A549 (cell line): ENCODE measurements at places on chromosomes 7 and 10.

GRCh38 chr7:2526659-2527504 lies 7.3 kb downstream of the LFNG start:
- no peak for DNase-seq

DNA sequence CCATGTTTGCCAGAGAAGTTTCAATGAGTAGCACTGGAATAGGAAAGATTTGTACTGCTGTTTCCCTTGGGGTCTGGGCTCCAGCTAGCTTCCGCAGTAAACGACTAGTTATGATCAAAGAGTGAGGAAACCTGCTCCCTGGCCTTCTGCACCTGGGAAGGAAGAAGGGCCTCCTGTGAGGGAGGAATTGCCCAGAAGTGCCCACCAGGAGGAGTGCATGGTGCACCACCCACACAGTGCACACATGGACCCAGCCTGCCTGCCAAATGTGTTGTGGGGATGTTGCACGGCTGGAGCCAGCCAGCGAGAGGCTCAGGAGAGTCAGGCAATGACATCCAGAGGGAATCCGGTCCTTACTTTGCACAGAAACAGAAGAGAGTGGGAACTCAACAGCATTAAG lies 27.0 kb upstream of the FAM107B start:
- DNase-seq: peak; percentile 23

DNA sequence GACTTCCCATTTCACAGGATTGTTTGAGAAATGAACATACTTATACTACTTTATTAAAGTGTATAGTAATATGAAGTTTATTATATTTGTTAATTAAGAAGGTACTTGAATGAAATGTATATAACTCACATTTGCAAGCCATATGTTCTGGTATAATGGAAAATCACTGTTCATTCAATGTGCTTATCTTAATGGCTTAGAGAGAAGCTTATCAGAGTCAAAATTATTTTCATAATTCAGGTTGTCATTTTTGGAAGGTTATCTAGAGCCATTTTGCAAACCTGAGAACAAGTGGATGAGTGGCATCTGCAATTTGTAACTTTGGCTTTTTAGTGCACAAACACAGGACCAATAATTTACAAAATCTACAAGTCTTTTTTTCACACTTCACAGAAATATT lies 621.0 kb downstream of the ARL4A start:
- DNase-seq: no peak

DNA sequence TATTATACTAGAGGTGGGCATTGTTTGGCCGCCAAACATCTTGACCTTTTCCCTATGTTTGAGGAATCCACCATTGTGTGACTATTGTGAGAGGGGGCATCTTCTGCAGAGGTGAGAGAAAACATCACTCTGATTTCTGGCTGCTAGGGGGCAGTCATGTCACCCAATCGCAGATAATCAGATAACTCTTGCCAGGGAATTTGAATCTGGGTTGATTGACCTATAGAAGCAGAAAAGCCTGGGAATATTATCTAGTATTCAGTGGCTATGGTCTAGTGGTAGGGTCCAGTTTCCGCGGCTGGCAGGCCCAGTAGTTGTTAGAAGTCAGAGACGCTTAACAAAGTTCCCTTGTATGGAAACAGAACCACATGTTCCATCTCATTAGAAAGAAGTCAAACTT lies 808.5 kb downstream of the PHTF2 start:
- peak; percentile 5 for DNase-seq

- no peak for DNase-seq
These were observed 1.2 kb downstream of the CCDC6 start for GRCh38 chr10:59905066-59905730.

GRCh38 chr10:99143011-99143410 lies 92.6 kb downstream of the HPSE2 start:
- DNase-seq: no peak

DNA sequence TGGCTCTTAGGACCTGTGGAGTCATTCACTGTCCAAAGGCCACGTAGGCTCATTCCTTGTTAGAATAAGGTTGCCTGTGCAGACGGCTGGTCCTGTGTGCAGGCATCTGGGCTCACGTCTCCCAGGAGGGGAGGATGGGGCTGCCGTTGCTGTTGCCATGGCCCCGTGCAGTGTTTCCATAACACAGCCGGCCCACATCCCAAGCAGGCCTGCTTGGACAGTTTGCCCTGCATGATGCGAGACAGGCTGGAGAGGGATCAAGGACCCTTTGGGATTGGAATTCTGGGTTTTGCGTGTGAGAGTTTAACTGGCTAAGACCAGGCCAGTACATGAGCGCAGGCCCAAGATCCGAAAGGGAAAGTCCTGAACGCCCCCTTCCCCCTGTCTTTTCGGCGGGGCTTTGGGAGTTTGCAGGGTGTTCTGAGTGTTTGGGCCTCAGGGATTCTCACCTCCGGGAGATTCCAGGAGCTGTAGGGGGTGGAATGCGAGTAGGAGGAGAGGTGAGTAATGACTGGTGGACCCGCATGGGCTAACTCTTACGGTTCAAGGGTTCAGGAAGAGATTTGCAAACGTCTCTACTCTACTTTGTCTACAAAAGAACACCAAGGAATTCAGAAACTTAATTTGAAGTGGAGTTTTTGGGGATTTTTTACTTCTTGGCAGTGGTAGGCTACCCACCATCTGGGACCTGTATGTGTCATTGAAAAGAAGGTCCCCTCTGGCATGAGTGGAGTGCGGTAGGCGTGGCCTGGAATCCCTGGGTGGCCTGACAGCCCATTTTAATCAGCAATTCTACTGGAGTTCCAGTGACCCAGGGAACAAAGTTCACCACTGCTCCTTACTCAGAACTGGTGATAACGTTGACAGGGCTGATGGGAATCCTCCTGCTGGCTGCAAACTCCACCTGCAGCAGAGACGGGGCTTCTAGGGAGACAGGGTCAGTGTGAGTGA lies 125.4 kb downstream of the ITIH5 start:
- DNase-seq: no peak

- DNase-seq: no peak
These were observed 825 bp downstream of the TMEM176A start for GRCh38 chr7:150801242-150801945.

- no peak for DNase-seq
These were observed 227.4 kb downstream of the RAB11FIP2 start for GRCh38 chr10:117819304-117819703.

DNA sequence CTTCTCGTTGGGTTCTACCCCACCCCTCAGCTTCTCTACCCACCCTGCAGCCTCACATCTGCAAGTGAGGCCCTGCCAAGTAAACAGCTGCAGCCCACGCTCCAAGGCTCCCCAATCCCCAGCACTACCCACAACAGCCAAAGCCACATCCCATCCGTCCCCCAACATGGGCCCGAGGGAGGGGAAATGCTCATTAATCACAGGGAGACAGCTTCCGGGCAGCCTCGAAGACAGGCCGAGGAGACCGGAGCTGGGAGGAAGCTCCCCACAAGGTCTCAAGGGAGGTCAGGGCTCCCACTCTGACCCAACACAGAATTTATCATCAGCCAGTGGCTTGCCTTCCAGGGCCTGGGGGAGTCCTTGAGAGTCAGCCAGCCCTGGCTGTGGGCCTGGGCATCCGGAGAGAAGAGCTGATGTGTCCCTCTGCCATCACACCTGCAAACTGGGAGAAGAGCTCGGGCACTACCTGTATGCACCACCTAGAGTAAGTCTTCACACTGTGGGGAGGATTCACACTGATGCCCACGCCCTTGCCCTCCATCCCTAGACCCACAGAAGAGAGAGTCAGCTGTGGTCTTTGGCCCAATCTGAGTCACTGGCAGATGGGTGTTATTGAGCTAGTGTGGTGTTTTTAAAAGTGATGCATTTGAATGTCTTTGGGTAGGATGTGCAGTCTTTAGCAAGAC lies 115.5 kb upstream of the ZMIZ1 start:
- no peak for DNase-seq

DNA sequence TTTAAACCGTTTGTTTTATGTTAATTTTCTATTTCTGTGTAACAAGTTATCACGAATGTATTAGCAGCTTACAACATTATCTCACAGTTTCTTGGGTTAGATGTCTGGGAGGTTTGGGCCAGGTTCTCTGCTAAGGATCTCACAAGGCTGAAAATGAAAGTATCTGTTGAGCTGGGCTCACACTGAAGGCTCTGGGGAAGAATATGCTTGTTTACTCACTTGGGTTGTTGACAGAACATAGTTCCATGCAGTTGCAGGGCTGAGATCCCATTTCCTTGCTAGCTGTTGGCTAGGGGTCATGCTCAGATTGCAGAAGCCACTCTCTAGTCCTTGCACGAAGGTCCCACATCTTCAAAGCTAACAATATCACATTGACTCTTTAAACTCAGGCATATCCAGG lies 266.6 kb upstream of the GNAI1 start:
- no peak for DNase-seq

- no peak for DNase-seq
These were observed 3.3 kb downstream of the MINPP1 start for GRCh38 chr10:87507879-87508483.

DNA sequence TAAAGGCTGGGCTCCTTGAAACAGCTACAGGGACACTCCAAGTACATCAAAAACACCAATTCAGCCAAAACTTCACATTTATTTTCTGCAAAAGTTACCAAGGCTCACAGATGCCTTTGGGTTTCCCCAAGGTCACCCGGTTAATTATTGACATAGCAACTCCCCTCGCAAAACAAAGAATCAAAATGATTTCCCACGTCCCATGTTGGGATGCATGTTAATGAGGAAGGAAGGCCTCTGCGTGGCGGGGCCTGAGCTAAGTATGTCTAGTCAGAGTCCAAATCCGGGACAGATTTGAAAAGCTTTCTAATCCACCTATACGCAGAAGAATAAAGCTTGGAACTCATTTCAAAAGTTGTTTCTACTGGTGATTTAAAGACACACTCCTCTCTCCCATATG lies 535 bp upstream of the TMEM72 start:
- no peak for DNase-seq

DNA sequence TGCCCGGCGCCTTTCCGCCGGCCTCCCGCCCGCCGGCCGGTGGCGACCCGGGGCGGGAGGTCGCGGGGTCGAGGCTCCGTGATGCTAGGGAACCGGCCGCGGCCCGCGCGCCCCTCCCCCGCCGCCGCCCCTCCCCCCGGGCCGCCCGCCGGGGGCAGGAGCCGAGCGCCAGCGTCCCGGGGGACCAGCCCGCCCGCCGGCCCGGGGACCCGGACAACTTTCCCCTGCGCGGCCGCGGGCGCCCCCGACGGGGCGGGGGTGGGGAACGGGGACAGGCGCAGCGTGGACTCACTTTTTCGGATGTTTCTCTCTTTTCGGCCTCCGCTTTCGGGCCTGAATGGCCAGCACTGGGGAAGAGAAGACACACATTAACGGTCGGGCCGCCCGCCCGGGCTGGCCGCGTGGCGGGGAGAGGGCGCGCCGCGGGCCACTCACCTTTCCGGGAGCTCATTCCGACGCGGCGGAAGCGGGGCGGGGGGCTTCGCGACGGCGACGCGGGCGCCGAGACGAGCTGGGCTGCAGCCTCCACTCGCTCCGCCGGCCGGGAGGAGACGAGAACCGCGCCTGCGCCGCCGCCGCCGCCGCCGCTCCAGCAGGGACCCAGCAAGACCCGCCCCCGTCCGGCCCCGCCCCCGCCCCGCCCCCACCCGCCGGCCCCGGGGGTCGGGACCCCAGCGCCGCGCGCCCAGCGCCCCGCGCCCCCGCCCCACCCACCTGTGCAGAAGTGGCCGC lies at the start of gene SRPK2:
SRPK2 (minus strand) TSS at position 566 of the 732 bp plus-strand sequence.
- peak; percentile 78 for DNase-seq

DNA sequence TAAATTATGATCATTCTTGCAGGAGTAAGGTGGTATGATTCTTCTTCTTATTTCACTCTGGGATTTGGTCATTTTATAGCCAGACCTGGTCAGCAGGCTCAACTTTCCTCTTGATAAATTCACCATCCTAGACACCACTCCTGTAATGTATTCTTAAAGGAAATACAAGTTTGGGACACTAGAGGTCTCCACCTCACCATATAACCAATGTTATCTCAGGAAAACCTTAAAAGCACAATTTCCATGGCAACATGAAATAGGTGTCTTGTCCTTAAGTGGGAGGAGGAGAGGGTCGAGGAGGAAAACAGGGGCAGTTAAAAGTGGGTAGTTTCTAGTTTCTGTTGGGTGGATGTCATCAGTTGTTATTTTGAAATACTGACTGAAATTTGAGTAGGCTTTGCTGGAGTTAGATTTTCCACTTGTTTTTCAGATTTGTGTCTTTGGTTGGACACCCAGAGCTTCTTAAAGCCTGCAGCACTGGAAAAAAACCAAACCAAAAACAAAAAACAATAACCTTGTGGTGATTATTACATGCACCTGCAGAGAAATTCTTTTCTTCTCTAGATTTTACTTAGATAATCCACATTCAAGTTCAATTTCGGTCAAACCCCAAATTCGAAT lies 163.1 kb downstream of the PRKCQ start:
- peak; percentile 75 for DNase-seq

DNA sequence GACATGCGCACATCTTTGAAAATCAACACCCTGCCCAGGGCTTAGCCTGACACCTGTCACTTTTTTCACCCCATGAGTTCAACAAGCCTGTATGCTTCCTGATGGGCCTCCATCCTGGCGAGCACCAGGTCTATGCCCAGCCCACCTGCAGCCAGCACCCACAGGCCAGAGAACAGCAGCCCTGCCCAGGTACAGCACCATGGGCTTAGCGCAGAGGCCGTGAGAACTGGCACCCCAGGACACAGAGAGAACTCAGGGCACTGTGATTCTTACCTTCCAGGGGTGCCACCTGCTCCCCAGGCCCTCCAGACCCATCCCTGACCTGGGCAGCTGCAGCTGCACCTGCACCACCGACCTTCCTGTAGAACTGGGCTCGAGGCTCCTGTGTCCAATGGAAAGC lies 536.6 kb downstream of the TCERG1L start:
- DNase-seq: no peak

DNA sequence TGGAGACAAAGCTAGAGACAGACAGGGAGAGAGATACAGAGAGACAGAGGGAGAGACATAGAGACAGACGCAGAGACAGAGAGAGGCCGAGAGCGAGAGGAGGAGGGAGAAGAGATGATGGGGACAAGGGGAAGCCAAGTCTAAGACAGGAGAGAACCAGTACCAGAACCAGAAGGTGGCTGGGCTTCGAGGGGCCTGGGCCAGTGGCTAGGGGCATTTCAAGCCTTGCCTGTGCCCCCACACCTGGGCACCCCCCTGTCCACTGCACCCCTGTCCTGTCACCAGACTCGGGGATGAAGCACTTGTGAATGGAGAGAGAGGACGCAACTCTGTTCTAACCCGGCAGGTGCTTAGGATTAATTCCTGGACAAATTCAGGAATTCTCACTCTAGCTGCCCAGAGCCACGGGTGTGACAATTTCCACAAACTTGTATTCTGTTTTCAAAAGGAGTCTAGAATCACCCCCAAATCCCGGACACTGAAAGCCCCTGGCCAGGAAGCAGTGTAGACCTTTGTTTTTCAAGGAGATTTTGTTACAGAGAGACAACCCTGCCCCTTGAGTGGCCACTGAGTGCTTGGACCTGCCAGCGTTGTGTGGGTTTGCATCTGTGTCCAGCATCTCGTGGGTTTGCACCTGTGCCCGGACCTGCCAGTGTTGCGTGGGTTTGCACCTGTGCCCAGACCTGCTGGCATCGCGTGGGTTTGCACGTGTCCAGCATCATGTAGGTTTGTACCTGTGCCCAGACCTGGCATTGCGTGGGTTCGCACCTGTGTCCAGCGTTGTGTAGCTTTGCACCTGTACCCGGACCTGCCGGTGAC lies 157.3 kb downstream of the WDR37 start:
- no peak for DNase-seq

- DNase-seq: no peak
These were observed 702.2 kb downstream of the MAGI2 start for GRCh38 chr7:78751253-78751652.
